Daoy (cell line): ENCODE measurements at places on chromosomes 16 and 17. TPM values are rescaled to one million over a fixed set of nuclear protein-coding genes. Genes with fewer than 3 reads are reported as not detected.

GRCh38 chr17:47720754-47721533 lies 12.1 kb upstream of the TBX21 start:
- DNase-seq = peak; percentile 67

DNA sequence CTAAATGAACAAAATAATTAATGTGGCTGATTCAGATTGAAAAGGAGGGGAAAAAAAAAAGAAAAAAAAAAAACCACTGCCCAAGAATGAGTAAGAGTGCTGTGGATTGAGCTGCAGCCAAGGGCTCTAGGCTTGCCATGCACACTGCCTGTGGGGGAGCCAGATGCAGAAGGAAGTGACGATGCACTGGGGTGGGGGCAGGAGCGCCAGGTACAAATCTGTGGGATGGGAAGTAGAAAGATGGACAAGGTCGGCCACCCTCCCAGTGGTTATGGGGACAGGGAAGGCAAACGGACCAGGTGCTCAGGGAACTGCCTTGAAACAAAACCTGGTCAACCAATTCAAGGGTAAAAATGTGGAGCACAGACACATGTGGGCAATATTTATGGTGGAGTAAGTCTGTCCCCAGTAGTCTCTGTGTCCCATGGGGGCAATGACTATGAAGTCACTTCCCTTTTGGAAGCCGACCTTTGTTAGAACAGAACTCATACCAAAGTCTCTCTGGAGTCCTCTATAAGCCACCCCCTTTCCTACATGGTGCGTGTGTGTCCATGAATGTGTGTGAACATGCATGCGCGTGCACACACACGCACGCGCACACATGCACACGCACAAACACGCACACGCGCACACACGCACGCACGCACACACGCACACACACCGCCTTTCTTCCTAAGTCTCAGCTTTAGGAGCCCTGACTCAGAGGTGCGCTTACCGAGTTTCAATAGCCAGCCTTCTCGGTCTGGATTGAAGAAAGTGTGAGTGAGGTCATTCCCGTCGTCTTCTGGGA lies 84.3 kb downstream of the CYTH1 start:
- peak; percentile 87 for DNase-seq

DNA sequence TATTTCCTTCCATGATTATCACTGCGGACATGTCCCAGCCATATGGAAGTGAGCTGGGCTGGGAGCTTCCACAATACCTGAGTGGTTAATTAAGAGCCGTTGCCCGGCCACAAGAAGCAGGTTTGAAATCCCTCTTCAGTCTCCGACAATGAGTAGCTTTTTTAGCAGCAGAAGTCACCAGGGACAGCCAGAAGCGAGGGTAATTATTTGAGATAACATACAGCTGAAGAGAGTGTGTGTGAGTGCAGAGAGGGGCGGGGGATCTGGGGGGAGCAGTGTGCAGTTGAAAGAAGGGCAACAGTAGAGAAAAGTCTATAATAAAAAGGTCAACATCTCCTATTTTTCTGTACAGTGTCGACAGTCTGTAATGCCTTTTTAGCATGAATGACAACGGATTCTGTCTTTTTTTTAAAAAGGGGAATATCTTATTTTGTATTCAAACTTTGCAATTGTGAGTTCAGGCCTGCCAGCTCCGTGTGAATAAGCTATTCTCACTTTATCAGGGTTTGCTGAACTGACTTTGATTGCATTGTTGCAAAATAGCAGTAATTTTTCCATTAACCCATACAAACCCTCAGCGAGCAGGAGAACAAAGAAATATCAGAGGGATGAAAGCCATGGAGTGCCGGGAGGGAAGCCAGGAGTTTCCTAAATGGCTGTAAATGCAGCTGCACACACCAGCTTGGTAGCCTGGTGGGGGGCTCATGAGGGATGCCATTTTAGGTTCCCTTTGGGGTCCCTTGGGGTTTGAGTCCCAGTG lies 220.3 kb upstream of the IRX3 start:
- no peak for DNase-seq

DNA sequence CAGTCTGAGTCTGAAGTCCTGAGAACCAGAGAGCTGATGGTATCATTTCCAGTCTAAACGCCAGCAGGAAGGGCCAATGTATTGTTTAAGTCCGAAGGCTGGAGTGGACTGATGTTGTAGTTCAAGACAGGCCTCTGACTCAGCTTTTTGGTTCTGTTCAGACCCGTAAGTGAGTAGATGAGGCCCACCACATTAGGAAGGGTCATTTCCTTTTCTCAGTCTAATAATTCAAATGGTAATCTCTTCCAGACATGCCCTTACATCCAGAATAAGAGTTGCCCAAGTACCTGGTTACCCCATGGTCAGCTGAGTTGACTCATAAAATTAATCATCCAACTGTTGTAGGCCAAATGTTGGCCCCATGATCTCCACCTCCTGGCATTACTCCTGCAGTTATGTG lies 442.6 kb upstream of the HSBP1 start:
- DNase-seq = peak; percentile 37

DNA sequence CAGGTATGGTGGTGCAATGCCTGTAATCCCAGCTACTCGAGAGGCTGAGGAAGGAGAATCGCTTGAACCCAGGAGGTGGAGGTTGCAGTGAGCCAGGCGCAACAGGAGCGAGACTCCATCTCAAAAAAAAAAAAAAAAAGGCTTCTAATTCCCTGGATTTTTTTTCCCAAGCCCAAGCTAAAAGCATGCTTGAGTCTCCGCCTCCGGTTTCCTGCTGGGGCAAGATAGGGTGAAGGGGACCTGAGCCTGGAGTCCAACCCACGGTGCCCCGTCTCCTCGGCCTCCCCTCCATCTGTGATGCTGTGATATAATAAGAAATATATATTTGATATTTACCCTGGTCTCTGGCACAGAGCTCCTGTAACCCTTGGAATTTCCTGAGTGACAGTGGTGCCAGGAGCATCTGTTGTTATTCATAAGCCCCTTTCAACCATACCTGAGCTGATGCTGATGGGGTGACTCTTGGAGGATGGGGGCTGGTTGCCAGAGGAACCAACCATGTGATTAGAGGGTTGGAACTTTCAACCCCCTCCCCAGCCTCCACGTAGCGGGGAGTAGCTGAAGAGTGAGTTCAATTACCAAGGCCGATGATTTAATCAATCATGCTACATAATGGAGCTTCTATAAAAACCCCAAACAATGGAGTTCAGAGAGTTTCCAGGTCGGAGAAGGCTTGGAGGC lies 12.8 kb upstream of the TNK1 start:
- DNase-seq = no peak

- no peak for DNase-seq
These were observed 8.2 kb downstream of the NHERF2 start for GRCh38 chr16:2034696-2035430.

GRCh38 chr17:80995131-80995530 lies 3.5 kb downstream of the CHMP6 start:
- no peak for DNase-seq

GRCh38 chr16:88914750-88915368 lies 48.4 kb upstream of the PABPN1L start:
- peak; percentile 43 for DNase-seq

GRCh38 chr16:474420-475122 lies 49.1 kb downstream of the RAB11FIP3 start:
- no peak for DNase-seq

GRCh38 chr17:48555258-48556228 lies 10.6 kb upstream of the HOXB2 start:
- DNase-seq = peak; percentile 36

GRCh38 chr16:16163571-16163970 lies 59.7 kb downstream of the ABCC6 start:
- DNase-seq = no peak

DNA sequence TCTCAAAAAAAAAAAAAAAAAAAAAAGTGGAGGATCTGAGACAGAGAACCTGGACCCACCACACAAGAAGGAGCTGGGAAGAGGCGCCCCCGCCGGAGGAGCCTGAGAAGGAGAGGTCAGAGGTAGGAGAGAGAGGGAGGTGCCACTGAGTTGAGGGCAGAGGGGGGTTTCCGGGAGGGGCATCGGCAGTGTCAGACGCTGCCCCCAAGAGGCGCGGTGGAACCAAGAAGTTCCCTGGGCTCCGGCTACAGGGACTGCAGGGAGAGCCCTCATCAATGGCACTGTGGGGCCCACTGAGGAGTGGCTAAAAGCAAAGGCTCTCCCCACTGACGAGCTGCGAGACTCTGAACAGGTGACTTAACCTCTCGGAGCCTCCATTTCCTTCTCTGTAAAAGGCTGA lies 4.2 kb downstream of the CCDC42 start:
- DNase-seq = peak; percentile 11

DNA sequence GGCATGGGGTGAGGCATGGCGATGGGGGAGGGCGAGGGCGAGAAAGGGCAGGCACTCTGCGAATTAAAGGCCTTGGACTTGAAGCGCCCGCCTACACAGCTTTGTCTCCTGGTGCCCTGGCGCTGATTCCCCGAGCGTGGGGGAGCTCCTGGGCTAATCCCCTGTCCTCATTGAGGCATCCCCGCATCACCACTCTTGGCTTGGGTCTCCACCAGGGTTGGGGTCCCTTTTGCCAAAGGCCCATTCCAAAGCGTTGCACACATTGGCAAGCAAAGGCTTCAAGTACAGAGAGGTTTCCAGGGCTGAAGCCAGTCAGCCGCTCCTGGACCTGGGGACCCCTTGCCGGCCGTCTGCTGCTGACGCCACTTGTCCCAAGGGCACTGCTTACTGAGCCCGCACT lies 8.0 kb downstream of the ZNF205 start:
- no peak for DNase-seq

DNA sequence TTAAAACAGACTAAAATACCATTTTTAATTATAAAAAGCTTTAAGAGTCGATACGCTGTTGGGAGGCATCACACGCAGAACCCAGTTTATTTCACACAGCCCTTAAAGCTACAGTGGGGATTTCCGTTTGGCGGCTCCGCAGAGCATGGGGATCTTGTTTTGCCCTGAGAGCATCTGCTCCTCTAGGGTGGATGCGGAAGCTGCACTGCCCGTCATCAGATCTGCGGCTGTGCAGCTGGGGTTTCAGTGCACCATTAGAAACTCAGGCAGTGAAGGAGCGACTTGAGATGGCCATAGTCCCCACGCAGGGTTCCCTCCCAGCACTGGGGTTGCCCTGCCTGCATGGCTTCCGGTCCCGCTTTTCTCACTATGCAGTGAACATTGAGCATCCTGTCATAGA lies 62.2 kb upstream of the CHMP6 start:
- DNase-seq = no peak

DNA sequence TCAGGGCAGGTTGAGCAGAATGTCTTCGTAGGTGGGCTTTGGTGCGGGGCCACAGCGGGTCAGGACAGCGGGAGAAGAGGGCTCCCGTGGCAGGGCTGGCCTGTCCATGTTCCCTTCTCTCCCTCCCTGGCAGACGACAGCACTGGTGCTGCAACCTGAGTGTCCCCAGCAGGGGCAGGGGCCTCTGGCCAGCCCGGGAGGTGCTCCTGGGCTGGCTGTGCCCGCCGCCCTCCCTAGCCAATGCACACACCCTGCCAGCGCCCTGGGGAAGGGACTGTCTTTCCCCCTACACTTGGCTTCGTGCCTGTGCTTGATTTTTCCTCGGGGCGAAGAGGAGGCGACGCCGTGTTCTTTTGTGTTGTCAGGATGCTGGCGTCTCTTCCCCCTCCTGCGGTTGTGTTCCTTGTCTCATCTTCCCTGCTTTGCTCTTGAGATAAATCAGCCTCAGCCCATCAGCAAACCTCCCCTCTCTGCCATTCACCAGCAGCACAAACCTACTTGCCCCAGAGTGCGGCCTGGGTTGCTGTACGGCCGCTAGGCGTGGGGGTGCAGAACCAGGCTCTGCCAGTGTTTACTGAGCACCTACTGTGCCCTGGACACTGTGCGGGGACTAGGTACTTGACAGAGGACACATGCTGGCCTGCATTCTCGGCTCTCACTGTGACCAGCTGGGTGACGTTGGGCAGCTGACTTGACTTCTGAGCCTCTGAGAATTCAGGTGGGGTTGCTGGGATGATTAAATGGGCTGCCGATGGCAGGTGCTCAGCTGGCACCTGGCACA lies 237.3 kb upstream of the CIBAR2 start:
- no peak for DNase-seq

- no peak for DNase-seq
These were observed 13.5 kb upstream of the CIBAR2 start for GRCh38 chr16:85125570-85126393.

DNA sequence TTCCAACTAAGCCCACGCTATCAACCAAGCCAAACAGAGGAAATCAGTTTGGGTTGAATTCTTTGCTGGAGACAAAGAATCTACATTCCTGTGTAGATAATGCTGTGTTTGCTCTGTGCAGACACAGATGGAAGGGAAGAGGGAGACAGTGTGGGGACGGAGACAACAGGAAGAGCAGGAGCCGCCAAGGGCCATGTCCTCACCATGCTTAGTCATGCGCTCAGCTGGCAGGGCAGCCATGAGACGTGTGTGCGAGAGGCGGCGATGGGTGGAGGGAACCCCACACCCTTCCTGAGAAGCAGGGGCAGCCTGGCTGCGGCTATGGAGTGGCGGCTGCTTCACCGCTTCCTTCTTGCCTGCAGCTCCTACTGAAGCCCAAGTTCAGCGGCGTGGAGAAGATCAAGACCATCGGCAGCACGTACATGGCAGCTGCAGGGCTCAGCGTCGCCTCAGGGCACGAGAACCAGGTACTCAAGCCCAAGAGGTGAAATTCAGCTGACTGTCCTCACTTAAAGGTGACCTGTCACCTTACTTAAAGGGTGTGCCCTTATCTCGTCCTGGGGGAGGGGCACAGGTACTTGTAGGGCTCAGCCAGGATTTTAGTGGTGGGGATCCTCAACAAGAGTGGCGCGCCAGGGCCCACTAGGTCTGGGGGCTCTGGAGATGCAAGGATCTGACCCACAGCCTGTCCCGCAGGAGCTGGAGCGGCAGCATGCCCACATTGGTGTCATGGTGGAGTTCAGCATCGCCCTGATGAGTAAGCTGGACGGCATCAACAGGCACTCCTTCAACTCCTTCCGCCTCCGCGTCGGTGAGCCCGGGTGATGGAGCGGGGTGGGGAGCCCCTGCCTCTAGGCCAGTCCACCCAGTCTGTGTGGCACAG lies 47.5 kb downstream of the ADCY7 start:
- DNase-seq = no peak

- DNase-seq = no peak
These were observed 10.8 kb upstream of the TLCD3B start for GRCh38 chr16:30041841-30042240.

GRCh38 chr16:54287131-54288029 lies 793 bp upstream of the IRX3 start:
- DNase-seq = peak; percentile 12

DNA sequence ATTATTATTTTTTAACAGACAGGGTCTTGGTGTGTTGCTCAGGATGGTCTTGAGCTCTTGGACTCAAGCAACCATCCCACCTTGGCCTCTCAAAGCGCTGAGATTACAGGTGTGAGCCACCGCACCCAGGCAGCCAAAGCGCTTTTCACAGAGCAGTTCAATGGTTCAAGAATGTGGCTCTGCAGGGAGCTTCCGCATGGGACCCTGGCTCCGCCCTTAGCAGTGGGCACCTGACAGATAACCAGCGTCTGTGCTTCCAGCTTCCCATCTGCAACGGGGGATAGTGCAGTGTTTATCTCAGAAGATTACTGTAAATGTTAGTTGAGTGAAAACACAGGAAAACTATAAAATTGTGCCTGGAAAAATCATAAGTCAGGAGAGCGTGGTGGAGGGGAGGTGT lies 99.4 kb downstream of the KCNJ12 start:
- no peak for DNase-seq

- no peak for DNase-seq
These were observed 34.8 kb downstream of the MPRIP start for GRCh38 chr17:17077101-17077500.

The CLEC18C gene
- 0.17 TPM in 1 of 2 replicates, not detected in the other for total RNA-seq

The ABHD15 gene
- 2.6 and 4.1 TPM in 2 replicates for total RNA-seq

The MMP15 gene
- total RNA-seq = 1.5 and 3.4 TPM in 2 replicates

The KRTAP29-1 gene
- not detected in 2 replicates for total RNA-seq

The GPRC5C gene
- total RNA-seq = 39.3 and 53.5 TPM in 2 replicates

The SULT1A1 gene
- total RNA-seq = 2.4 and 4.1 TPM in 2 replicates
